ENCODE measurements at places on chromosomes 2 and 18.
A peak's percentile ranks its signal among the peaks of the same experiment; 100 is the strongest.

GRCh38 chr2:192314800-192315481 is 120.2 kb upstream of the TMEFF2 start:
- no peak for DNase-seq

DNA sequence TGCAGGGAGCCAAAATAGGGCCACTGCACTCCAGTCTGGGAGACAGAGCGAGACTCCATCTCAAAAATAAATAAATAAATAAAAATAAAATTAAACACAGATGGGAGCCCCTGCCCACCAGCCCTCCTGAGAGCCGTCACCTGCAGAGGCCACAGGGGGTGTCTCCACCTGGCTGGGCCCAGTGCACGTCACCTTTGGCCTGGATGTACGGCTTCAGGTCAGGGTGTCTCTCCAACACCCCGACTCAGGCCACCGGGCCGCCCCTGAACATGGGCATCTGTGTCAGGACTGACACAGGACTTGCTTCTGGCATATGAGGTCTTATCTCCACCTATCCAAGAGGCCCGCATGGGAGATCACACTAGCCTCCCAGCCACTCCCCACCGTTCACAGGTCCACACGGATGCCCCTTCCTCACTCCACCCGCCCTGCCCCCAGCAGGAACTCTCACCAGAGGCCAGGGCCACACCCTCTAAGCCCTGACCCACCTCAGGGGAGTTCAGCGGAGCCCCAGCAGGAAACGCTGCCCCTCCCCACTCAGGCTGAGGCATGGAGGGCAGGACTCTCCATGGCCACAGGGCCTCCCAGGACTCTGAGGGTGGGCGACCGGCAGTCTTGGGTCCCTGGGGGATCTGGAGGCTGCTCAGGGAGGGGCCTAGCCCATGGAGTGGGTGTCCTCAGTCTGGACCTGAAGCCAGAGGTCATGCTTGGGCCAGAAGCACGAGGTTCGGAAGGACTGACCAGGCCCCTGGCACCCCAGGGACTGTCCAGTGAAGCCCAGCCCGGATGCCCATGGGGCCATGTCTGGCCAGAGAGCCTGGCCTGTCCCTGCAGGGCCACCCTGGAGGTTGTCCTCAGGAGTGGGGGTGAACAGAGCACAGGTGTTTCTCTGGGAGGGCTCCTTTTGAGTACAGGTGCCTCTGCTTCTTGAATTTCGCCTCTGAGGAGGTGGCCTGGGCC is 1.6 kb upstream of the CROCC2 start:
- peak; percentile 48 for DNase-seq

DNA sequence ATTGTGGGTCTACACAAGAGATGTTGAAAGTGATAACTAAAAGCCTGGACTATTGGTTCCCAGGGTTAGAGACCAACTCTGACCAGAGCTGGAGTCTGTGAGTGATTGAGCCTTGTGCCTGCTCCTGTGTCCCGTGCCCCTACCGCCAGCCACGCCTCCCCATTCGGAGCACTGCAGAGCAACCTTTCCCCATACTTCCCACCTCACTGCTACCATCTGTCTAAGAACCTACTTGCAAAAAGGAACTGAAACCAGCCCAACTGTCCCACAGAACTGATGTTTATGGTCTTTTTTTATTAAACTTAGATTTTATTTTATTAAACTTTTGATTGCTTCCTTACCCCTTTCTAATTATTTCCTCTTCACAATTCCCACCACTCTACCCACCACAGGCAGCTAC is 300.3 kb upstream of the MGAT5 start:
- no peak for DNase-seq

GRCh38 chr2:223416815-223417610 is 185.1 kb downstream of the SCG2 start:
- DNase-seq = no peak

DNA sequence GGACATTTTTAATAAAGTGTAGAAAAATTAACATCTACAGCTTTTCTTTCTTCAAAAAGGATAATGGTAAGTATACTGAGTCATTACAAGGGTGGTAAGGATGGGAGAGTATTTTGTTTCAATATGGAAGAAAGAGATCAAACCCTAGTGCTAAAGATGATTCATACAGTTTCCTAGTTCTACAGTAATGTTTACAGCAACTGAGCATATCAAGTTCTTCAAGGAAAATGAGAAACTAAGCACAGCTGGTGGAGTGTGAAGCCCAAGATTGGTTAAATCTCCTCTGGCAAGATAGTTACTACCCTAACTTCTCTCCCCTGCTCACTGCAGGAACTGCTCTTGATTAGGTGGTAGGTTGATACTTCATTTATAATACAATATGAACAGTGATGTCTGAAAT is 467.5 kb downstream of the XIRP2 start:
- no peak for DNase-seq

DNA sequence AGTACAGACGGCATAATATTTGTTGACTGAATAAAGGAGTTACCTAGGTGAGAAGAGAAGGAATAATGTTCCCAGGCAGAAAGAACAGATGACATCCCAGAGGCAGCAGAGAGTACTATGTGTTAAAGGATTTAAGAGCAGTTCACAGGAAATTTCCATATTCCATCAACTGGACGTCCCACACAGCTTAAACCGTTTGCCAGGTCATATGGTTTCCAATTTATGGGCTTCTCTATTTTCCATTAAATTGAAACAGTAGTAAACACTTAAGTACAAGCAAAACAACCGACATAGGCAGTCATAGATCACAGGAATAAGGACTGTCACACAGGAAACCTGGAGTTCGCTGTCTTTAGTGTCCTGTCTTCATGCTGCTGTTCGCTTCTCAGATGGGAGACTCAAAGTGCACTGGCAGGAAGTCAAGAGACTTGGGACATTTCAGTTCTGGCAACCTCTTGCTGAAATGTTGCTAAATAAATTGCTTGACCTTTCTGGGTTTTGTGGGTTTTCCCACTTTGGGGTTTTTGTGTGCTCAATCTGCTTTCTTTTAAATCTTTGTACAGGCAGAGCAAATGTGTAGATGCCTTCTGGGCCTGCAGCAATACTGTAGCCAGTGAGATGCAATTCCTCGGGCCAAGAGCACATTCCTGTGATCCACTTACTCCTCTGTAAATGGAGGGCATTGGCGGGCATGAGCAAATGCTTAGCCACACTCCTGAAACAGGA is 5.8 kb upstream of the PIEZO2 start:
- DNase-seq = no peak

DNA sequence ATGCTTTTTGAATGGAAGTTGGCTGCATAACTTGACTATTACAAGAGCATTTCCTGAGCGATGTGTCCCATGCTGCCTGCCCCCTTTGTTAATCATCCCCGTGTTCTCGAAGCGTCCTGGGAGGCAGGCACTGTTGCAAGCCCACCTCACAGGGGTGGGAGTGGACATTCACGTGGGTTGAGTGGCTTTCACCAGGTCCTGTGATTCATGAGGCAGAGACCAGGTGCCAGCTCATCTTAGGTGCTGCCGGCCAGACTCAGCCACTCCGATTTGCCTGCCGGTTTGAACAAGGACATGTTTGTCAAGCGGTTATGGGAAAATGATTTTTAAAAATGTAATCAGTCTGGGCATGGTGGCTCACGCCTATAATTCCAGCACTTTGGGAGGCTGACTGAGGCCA is 112.5 kb downstream of the ZNF532 start:
- DNase-seq = peak; percentile 43

DNA sequence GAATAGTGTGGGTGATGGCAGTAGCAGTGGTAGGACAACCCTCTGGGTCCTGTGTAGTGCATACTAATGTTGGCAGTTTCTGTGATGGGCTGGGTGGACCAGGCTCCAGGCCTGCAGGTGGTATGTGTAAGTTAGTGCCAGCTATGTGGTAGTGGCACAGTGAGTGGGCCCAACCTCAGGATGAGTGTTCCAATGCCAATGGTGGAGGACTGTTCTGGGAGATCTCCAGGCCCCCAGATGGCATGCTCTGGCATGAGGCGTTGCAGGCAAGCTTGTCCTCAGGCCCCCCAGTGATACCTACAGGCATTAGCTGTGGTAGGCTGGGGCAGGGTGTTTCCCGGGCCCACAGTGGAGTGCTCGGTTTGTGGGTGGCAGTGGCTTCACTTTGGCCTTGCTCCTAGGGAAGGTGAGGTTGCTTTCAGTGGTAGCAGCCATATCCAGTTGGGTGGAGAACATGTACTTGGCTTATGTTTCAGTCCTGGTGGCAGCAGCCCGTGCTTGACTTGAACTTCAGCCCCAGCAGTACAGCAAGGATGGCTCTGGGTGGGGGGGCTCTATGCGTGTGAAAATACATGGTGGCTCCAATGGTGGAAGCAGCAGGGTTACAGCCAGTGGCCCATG is 32.4 kb downstream of the TEX51 start:
- no peak for DNase-seq

DNA sequence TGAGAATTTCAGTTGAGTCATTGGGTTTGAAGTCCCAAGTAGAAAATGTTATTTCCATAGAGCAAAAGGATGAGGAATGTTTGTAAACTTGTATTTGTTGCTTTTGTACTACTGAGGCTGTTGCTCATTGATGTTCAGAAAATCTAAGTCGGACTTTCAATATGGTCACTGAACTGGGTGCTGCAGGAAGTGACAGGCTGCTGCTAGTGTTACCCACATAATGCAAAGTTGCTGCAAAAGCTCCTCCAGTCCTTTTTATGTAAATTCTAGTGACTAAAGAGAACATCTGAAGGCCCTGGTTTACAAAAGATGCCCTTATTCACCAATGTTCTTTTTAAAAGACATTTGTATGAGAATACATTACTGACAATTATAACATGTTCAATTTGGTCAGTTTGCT is 131.1 kb upstream of the FAM98A start:
- DNase-seq = no peak

- no peak for DNase-seq
These were observed 34.3 kb upstream of the TAF1B start for GRCh38 chr2:9809064-9809356.

GRCh38 chr2:73284296-73285158 is at the start of gene FBXO41:
Gene FBXO41, minus strand, starts transcription at chr2:73284478. Its CDS starts 14,848 bp downstream, at chr2:73269630.
- peak; percentile 57 for DNase-seq

GRCh38 chr2:53939656-53940055 is 31.1 kb downstream of the PSME4 start:
- DNase-seq = no peak

- DNase-seq = no peak
These were observed 51.3 kb upstream of the ITSN2 start for GRCh38 chr2:24411488-24412151.

DNA sequence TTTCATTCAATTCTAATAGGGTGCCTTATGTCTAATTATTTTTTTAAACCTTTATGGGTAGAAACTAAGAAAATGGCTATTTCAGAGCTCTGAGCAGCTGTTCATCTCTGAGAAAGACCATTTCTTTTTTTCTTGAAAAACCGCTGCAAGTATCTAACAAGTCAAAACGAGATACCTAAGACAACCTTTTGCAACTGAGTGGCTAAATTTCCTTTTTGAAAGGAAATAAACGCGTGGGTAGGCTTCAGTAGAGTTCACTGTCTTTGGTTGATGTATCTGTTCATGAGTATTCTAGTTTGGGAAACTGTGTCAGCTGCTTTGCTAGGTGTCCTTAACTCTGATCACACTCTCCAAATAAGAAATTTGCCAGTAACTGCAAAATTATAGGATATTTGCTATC is 104.3 kb upstream of the LINC00305 start:
- DNase-seq = no peak

DNA sequence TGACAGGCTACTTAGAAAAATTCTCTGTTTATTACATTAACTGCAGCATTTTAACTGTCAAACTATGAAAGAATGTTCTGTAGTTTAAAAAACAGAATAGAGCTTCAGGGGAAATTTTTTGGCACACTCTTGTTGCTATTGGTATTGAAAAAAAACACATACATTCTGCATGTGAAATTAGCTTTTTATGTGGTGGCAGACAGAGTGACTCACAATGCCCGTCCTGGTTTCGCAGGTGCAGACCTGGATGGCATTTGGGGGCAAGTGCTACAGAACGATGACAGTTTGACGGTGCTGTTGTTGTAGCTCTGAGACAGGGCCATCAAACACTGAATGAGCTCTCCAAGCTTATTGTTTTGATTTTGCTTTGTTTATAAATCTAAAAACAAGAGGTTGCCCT is 105.0 kb upstream of the MAP3K20 start:
- no peak for DNase-seq

DNA sequence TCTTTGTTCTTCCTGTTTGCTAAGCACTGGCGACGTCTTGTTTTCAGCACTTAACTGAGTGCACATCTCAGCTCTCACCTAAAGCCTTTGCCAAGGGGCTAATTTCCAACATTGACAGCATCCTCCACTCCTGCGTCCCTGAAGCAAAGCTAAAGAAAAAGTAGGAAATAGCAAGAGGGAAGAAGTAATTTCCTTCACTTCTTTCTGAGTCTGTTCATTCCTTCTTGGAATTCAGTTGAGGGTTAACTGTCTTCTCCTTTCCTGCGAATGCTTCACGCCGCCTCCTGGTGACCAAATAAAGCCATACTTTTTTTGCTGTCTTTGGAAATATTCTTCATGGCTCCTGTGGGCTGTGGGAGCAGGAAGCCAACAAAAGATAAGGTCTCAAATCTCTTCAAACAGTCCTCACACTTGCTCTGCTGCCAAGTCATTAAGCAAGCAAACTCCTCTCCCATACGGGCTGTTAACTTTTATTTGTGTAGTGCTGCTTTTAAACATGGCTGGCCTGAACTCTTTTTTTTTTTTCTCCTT is 100.9 kb downstream of the DPP10 start:
- DNase-seq = no peak

GRCh38 chr2:178412047-178412446 is 38.9 kb downstream of the PRKRA start:
- no peak for DNase-seq

DNA sequence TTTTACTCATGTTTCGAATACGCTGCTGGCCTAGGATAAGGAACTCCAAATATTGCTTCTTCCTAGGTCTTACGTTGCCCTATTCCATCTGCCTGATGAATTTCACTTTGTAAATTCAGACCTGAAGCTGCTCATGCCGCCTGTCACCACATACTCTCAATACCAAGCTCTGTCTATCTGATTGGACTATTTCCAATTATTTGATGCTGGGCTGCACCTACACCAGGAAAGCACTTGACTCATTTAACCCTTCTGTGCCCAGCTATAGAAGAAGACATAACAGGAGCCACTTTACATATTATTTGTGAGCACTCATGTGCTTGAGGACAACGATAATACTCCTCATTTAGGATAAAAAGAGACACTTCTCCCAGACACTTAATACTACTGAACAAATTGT is 1293.9 kb upstream of the LRRTM1 start:
- no peak for DNase-seq

GRCh38 chr18:37299471-37300304 is 265.9 kb downstream of the CELF4 start:
- DNase-seq = peak; percentile 76

DNA sequence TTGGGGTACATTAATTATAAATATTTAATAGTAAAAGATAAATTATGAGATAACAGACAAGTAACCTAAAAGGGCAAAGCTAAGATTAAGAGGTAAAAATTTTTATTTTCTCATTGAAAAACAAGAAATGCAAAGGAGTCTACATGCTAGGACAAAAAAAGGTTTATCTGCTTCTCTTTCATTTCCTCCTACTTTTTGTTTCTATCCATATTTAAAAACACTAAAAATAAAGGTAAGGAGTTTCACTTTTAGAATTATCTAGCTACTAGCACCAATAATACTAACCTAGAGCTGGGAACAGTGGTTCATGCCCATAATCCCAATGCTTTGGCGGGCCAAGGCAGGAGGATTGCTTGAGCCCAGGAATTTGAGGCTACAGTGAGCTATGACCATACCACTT is 1551.7 kb upstream of the SLC39A10 start:
- no peak for DNase-seq

- DNase-seq = no peak
These were observed 5.7 kb upstream of the DNER start for GRCh38 chr2:229719926-229720647.

- no peak for DNase-seq
These were observed 7.2 kb upstream of the ACKR3 start for GRCh38 chr2:236562434-236562833.

Measured in psoas muscle (tissue), 8 donors.